Smooth muscle cell of the pulmonary artery (primary cell): ENCODE measurements at places on chromosomes 2 and 18. TPM values are rescaled to one million over a fixed set of nuclear protein-coding genes. Genes with fewer than 3 reads are reported as not detected.

TRAPPC8 gene
- 55.4 and 68.0 TPM in 2 replicates for total RNA-seq

POTEE gene
- not detected in 2 replicates for total RNA-seq

SYT4 gene
- total RNA-seq = not detected in 2 replicates

EVA1A gene
- total RNA-seq = 26.7 and 94.9 TPM in 2 replicates

LYPD6B gene
- 0.10 and 0.20 TPM in 2 replicates for total RNA-seq

CABLES1 gene
- 14.1 and 18.4 TPM in 2 replicates for total RNA-seq

CROCC2 gene
- 0.13 TPM in 1 of 2 replicates, not detected in the other for total RNA-seq

DAW1 gene
- 2.0 and 2.5 TPM in 2 replicates for total RNA-seq

MOGAT1 gene
- not detected in 2 replicates for total RNA-seq

INPP5D gene
- 0.59 and 0.65 TPM in 2 replicates for total RNA-seq

TSGA10 gene
- 2.5 and 2.9 TPM in 2 replicates for total RNA-seq

NT5DC4 gene
- 0.33 TPM in 1 of 2 replicates, not detected in the other for total RNA-seq

TNFRSF11A gene
- total RNA-seq = 1.8 and 3.8 TPM in 2 replicates

LBX2 gene
- total RNA-seq = 0.59 and 4.5 TPM in 2 replicates

CNDP1 gene
- not detected in 2 replicates for total RNA-seq

KLHL14 gene
- total RNA-seq = not detected in 2 replicates

ST3GAL5 gene
- 10.1 and 13.9 TPM in 2 replicates for total RNA-seq

SERPINB12 gene
- not detected in 2 replicates for total RNA-seq

MAP4K4 gene
- 174 and 251 TPM in 2 replicates for total RNA-seq

FTCDNL1 gene
- 0.59 and 1.4 TPM in 2 replicates for total RNA-seq

MAP3K19 gene
- not detected in 2 replicates for total RNA-seq

NYAP2 gene
- not detected in 2 replicates for total RNA-seq

TRABD2A gene
- total RNA-seq = 4.0 and 4.7 TPM in 2 replicates

PID1 gene
- 35.6 and 48.6 TPM in 2 replicates for total RNA-seq

FAM110C gene
- 0.07 and 1.1 TPM in 2 replicates for total RNA-seq

ZEB2 gene
- total RNA-seq = 58.5 and 136 TPM in 2 replicates

GALR1 gene
- not detected in 2 replicates for total RNA-seq

OST4 gene
- total RNA-seq = 378 and 636 TPM in 2 replicates

AQP12B gene
- not detected in 2 replicates for total RNA-seq

DLGAP1 gene
- total RNA-seq = 0.53 and 1.1 TPM in 2 replicates

DSG2 gene
- total RNA-seq = 3.8 and 5.2 TPM in 2 replicates

DYNAP gene
- not detected in 2 replicates for total RNA-seq

LRRTM1 gene
- total RNA-seq = not detected in 2 replicates

COLEC11 gene
- total RNA-seq = 0.50 and 1.4 TPM in 2 replicates

CPS1 gene
- 5.3 and 30.0 TPM in 2 replicates for total RNA-seq

WNT6 gene
- total RNA-seq = not detected in 2 replicates

ASAP2 gene
- 63.4 and 72.9 TPM in 2 replicates for total RNA-seq

LYPD6 gene
- total RNA-seq = 0.07 TPM in 1 of 2 replicates, not detected in the other

AGBL5 gene
- 17.8 and 23.9 TPM in 2 replicates for total RNA-seq

PLEKHH2 gene
- total RNA-seq = 1.7 and 8.9 TPM in 2 replicates

BUB1 gene
- total RNA-seq = 5.1 and 27.0 TPM in 2 replicates

RASGRP3 gene
- 2.1 and 3.0 TPM in 2 replicates for total RNA-seq

SLC30A3 gene
- total RNA-seq = 0.03 and 0.26 TPM in 2 replicates
